ENCODE measurements at places on chromosomes 6 and 20.

DNA sequence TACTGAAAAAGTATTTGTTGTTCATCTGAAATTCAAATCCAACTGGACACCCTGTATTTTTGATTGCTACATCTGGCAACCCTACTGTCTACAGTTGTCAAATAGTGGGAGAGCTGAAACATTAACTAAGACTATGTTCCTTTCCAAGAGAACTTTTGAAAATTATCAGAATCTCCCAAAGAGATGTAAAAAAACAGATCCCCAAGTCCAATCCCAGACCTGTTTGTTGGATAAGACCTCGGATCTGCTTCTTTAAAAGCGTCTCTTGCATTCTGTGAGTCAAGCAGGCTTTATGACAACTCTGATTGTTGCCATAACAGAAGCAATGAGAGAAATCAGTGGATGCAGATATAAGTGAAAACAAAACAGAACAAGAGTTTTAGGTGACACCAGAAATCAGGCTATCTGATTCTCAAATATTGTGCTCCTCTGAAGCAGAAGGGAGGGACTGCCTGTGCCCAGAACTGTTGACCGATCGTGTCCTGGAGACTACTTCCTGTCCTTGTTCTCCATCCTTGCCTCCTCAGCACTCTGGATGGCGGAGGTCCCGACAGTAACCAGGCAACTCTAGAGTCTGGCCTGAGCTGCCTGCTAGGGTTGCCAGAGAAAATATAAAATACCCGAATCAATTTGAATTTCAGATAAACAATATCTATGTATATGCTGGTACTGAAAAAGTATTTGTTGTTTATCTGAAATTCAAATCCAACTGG is 853.8 kb downstream of the MAFB start:
- DNase-seq, result no peak

GRCh38 chr20:17138237-17138636 is 88.6 kb upstream of the PCSK2 start:
- DNase-seq, result no peak

DNA sequence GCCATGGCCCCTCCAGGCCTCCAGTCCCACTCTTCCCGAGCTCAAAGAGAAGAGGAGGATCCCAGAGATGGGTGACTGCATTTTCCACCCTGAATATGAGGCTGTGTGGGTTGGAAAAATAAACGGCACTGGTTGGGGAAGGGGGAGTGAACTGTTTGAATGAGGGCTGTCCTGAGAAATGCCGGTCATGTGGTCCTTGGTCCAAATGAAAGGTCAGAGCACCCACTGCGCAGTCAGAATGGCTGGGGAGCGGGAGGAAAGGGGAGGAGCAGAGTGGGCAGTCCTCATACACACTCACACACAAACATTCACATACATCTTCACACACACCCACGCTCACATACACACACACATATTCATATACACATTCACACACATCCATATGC is 83.1 kb downstream of the MRPL14 start:
- DNase-seq, result no peak

DNA sequence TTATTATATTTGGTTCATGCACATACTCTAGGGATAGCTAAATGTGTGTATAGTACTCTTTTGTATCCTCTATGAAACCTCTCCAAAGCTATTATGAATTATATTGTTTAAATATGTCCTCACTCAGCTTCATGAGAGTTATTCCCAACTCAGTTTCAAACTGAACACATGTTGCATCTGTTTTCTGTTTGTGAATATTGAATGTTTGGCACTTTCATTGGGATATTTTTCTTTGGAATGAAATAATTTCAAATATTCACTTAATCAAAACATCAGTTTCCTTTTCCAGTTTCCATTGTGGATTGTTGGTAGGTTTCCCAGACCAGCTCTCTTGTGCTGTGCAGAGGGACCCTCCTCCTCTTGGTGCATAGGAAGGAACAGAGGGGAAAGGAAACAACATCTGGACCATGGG is 46.6 kb downstream of the HDAC2 start:
- DNase-seq, result no peak

DNA sequence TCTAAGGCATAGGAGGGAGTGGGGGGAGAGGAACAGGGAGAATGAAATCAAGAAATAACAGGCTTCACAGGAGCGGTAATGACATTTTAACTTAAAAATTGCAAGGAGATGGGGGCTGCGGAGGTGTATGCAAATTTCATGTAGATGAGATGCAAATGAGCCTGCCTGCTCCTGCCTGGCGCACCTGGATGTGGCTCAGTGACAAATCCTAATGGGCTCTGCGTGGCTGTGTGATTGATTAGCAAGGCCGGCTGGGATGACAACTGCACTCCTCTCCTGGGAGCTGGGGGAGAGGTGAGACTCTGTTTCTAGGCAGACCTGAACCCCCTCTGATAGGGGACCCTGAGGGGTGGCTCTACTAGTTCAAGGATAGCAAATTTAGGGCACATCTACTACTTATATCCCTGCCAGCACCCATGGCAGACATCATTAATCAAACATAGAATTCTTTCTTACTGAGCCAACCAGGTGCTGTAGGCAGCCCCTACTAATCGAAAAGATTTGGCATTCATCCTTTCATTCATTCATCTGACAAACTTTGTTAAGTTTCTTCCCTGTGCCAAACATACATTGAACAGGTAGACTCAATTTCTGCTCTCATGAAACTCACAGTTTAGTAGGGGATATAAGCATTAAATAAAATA is 38.4 kb upstream of the TGM2 start:
- no peak for DNase-seq

GRCh38 chr6:24016286-24016685 is 109.7 kb upstream of the NRSN1 start:
- DNase-seq, result no peak

- peak; percentile 72 for DNase-seq
Observed at GRCh38 chr6:10801224-10801848, 37.0 kb downstream of the MAK start.

Data from type B pancreatic cell (in vitro differentiated cells).